Pancreas (tissue), 10 donors: ENCODE measurements at places on chromosomes 4 and X. TPM values are rescaled to one million over a fixed set of nuclear protein-coding genes. Genes with fewer than 3 reads are reported as not detected.

Gene MTTP
- total RNA-seq = not detected

Gene LAMP2
- total RNA-seq = 39.2 TPM

Gene PRMT9
- 4.0 TPM for total RNA-seq

Gene DOK7
- total RNA-seq = 8.0 TPM

Gene SULT1E1
- total RNA-seq = not detected

Gene OTC
- total RNA-seq = 1.3 TPM

Gene DCAF4L1
- total RNA-seq = not detected

Gene RGS12
- total RNA-seq = 7.9 TPM

Gene GLUD2
- 1.6 TPM for total RNA-seq

Gene ATP2B3
- 0.03 TPM for total RNA-seq

Gene GC
- total RNA-seq = 37.5 TPM

Gene SSX2
- not detected for total RNA-seq

Gene KLKB1
- total RNA-seq = 2.6 TPM

Gene TMPRSS11A
- not detected for total RNA-seq

Gene CRMP1
- 3.4 TPM for total RNA-seq

Gene PNMA6F
- not detected for total RNA-seq

Gene PDGFRA
- total RNA-seq = 14.0 TPM

Gene HPSE
- 0.44 TPM for total RNA-seq

Gene NLGN4X
- 0.46 TPM for total RNA-seq

Gene SH3D19
- total RNA-seq = 16.5 TPM

Gene ATP6AP1
- 40.8 TPM for total RNA-seq

Gene ZXDA
- 3.4 TPM for total RNA-seq

Gene BMX
- 0.64 TPM for total RNA-seq

Gene TBCK
- 17.6 TPM for total RNA-seq

Gene TCEAL6
- 0.14 TPM for total RNA-seq

Gene SRPX
- 23.6 TPM for total RNA-seq

Gene CXCL3
- 0.60 TPM for total RNA-seq

Gene GLA
- total RNA-seq = 9.2 TPM
